Inflammatory macrophage treated with lipopolysaccharide for 1 hour (primary cell): ENCODE measurements at places on chromosomes 5 and 9.
A peak's percentile ranks its signal among the peaks of the same experiment; 100 is the strongest.

DNA sequence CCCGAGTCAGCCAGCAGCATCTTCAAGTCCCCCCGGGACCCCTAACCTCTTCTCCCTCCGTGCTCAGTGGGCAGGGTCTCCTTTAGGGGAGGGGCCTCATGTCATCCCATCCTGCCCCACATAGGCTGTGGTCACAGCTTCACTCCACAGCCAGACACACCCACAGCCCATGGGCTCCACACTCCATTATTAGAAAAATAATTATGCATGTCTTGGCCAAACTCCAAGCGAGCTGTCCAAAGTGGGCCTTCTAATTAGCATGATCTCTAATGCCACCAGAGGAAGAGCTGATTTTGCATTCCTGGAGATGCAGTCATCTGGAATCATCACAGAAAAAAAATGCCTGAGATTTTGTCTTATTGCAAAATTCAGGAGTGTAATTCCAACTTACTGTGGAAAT, 418.2 kb downstream of the IRX2 start:
- no peak for DNase-seq

DNA sequence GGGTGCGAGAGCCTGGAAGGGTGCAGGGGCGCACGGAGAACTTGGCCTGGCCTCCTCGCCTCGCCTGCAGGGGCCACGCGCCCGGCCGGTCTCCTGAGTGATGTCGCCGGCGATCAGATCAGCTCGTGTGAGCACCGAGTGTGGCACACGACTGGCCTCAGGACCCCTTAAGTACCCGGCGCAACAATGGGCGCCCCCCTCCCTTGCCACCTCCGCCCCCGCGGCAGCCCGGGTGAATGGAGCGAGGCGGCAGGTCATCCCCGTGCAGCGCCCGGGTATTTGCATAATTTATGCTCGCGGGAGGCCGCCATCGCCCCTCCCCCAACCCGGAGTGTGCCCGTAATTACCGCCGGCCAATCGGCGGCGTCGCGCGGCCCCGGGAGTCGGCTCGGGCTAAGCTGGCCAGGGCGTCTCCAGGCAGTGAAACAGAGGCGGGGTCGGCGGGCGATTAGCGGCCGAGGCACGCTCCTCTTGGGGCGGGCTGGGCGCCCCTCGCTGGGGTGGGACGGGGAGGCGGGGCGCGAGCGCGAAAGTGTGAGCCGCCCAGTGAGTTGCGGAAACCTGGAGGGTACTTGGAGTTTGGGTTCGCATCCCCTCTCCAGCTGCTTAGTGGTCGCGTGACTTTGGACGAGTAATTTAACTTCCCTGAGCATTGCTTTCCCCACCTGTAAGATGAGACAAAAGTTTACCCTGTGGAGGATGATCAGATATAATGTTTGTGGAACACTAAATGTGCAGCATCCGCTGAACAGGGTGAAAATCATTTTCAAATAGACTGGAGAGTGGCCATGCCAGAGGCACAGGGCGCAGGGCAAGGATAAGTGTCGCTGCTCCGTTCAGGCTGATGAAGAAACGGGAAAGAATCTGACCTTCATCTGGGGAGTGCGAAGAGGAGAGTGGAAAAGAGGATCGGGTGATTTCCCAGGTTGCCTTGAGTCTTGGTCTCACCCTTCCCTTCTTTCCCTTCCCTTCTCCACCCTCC, at the start of gene NEUROG1:
NEUROG1 (minus strand) TSS at position 145 of the 982 bp plus-strand sequence. CDS start 274 bp downstream, outside the sequence.
- DNase-seq: no peak

GRCh38 chr5:34833976-34834793, 4.8 kb upstream of the TTC23L start:
- no peak for DNase-seq

GRCh38 chr5:6611334-6612256, 21.2 kb downstream of the NSUN2 start:
- DNase-seq: no peak

GRCh38 chr9:31032206-31032605, 1352.2 kb upstream of the ACO1 start:
- DNase-seq: no peak

DNA sequence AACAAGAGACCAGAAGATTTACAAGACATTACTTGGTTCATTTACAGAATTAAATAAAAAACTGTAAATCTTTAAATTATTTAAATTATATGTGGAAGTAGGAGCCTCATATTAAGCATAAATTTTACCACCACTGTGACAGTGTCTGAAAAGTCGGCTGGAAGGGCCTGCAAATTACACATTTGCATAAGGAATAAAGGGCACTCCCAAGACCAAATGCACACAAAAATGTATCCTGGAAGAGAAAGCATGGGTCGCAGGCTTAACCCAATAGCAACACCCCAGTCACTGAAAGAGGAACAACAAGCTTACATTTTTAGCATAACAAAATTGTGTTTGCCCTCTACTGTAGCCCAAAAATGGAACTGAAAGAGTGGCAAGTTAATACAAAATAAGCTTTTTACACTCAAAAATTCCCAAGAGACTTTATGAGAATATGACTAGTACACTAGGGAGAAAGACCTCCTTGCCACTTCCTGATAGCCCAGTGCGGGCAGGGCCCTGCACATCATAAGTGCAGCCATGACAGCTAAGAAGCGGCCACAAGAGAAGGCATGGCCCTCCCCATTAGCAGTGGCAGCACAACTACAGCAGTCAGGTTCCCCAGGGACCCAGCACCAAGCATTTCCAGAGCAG, 482.0 kb downstream of the DTWD2 start:
- no peak for DNase-seq

DNA sequence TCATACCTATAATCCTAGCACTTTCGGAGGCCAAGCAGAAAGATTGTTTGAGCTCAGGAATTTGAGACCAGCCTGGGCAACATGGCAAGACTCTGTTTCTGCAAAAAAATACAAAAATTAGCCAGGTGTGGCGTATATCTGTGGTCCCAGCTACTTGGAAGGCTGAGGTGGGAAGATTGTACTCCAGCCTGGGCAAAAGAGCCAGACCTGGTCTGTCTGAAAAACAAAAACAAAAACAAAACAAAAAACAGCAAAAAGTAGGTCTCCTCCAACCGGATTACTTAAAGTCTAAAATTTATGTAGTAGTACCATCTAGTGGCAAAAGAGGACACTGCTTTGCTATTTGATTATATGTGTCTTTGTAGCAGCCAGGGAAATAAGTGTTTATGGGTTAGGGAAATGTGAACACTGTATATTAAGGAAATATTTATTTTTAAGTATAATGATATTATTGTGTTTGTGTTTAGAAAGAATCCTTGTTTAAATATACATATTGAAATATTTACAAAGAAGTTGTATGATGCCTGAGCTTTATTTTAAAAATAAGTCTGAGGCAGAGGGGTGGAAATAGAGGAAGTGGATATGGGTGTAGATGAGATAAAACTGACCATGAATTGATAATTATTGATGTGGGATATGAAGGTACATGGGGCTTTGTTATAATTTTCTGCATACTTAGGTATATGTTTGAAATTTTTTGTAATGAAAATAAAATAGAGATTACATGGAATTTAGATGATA, 20.0 kb downstream of the APC start:
- peak; percentile 90 for DNase-seq

GRCh38 chr5:179287071-179287470, 58.2 kb downstream of the ADAMTS2 start:
- no peak for DNase-seq

DNA sequence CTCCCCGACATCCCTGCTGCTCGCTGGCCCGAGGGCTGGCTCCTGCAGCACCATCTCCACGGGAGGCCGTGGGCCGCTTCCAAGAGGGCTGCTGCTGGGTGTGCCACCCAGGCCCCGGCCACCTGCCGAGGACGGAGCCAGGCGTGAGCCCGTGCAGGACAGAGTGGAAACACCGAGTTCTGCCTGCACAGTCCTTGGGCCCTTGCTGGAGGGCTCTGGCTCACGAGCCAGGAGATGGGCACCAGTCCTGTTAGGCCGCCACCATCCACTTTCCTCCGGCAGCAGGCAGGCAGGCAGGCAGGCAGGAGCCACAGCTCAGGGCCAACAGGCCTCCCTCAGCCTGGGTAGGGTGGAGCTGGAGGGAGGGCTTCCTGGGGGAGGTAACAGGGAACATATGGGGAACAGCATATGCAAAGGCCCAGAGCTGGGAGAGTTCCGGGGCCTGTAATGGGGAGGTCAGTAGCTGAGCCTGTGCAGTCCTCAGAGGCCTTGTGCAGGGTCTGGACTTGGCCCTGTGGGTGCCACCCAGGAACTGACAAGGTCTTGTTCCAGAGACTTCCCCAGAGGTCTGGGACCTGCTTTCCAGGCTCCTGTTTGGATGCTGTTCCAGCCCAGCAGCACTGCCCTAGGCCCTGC, 31.9 kb downstream of the RXRA start:
- no peak for DNase-seq

GRCh38 chr9:131668057-131668438, 71.8 kb downstream of the RAPGEF1 start:
- no peak for DNase-seq

GRCh38 chr9:22911632-22912031, 465.0 kb downstream of the DMRTA1 start:
- DNase-seq: no peak

DNA sequence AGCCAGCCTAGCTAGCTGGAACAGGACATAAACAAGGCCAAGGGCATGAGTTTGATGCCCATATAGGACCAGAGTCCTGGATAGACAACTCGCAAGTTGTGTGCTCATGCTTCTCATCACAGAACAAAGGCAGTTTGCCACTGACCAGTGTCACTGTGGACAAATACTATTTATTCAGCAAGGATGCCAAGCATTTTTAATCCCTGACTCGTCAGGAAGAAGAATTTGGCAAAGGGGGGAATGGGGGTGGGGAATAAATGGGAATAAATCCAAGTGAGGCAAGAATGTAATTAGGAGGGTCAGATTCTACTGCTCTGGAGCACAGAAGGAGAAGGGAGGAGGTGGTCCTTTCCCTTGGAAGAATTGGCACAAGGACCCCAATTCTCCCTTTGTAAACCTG, 46.8 kb upstream of the ANKRD55 start:
- no peak for DNase-seq
